ENCODE measurements at places on chromosomes 13 and 19.

DNA sequence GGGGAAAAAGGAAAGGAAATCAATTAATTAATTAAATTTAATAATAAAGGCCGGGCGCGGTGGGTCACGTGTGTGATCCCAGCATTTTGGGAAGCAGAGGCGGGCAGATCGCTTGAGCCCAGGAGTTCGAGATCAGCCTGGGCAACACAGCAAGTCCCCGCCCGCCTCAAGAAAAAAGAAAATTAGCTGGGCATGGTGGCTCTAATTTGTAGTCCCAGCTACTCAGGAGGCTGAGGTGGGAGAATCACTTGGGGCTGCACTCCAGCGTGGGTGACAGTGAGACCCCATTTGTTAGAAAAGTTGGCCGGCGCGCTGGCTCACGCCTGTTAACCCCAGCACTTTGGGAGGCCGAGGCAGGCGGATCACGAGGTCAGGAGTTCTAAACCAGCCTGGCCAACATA, 733 bp upstream of the CD320 start:
- DNase-seq = no peak

- DNase-seq = no peak
Measured at GRCh38 chr13:29654843-29655547, 59.5 kb upstream of the SLC7A1 start.

GRCh38 chr13:110443622-110444225, 117.8 kb downstream of the RAB20 start:
- no peak for DNase-seq

DNA sequence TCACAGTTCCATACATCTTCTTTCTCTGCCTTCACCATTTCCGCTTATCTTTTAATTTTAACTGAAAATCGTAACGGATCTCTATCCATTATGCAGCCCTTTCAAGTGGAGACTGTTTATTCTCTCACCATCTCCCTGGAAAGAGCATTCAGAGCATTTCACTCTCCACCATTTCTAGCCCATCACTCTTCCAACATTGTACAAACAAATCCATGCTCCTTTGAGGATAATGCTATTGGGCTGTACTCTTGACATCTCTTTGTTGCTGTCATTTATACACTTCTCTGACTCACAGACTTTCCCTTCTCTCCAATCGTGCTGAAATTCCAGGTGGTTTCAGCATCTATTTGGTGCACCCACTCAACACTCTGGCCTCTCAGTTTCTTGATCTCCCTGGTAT, 71.4 kb downstream of the NAA16 start:
- DNase-seq = no peak

GRCh38 chr13:34462843-34463242, 479.2 kb upstream of the NBEA start:
- DNase-seq = no peak

GRCh38 chr13:99326012-99326411, 18.8 kb upstream of the GPR183 start:
- DNase-seq = no peak

DNA sequence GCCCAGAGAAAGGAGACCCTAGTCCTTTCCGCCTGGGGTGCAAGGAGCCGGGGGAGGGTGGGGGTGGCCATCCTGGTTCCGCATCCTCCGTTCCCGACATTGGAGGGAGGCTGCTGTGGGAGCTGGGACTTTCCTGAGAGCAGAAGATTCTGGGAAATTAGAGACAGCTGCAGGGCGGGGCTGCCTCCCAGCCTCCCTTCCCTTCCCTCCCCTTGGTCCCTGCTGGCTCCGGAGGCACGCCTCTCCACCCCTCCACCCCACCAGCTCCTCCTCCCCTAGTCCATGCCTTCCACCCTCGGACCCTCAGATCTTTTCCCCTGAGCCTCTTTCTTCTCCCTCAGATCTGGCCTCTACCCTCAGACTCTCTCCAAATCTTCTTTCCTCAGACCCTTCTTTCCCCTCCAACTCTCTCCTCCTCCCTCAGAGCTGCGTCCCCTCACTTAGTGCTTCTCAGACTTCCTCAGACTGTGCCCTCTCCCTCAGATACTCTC, 3.1 kb upstream of the BCL3 start:
- DNase-seq = no peak

DNA sequence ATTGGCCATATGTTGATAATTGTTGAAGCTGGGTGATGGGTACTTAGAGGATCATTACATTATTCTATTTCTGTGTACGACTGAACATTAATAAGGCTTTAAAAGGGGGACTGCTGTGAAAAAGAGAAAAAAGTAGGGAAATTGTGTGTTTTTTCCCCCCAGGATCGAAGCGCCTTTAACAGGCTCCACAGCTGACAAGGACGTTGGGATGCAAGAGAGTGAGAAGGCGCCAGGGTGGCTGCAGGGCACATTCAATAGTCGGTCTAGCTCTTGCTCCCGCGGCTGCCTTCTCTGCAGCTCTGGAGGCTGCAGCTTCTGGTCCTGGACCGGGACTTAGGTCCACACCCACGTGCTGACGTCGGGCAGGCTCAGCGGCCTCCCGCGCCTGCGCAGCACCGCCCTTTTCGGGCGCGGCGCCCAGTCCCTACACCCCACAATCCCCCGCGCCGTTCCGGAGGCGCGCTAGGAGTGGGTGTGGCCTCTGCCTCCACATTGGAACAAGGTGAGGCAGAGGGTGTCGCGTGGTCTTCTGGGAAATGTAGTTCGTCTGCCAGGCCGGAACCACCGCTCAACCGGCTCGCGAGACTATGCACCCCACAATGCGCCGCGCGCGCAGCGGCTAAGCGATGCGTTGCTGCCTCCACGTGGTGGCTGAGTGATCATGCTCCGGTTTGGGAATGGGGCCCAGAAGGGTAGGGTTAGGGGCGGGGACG, 4.9 kb upstream of the LRFN3 start:
- DNase-seq = peak; percentile 99

DNA sequence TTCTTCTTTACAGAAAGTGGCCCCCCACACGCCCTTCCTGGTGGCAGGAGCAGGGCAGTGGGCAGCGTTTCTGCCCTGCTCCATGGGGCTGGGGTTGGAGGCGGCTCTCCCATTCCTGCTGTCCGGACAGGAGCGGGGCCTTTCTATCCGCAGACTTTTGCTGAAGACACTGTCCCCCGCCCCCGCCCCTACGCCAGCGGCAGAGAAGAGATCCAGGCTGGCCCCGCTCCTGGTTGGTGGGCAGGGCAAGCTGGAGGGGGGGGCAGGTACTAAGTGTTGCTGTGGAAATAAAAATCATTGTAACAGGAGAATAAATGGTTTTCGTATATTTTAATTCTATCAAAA, 81.7 kb downstream of the ZNF429 start:
- no peak for DNase-seq

- DNase-seq = no peak
Measured at GRCh38 chr13:106205871-106206270, 329.6 kb downstream of the EFNB2 start.

GRCh38 chr19:34364830-34365462, at the start of gene GPI:
Gene GPI (plus strand): TSS chr19:34365196. CDS start chr19:34365267, 71 bp downstream.
- peak; percentile 49 for DNase-seq

DNA sequence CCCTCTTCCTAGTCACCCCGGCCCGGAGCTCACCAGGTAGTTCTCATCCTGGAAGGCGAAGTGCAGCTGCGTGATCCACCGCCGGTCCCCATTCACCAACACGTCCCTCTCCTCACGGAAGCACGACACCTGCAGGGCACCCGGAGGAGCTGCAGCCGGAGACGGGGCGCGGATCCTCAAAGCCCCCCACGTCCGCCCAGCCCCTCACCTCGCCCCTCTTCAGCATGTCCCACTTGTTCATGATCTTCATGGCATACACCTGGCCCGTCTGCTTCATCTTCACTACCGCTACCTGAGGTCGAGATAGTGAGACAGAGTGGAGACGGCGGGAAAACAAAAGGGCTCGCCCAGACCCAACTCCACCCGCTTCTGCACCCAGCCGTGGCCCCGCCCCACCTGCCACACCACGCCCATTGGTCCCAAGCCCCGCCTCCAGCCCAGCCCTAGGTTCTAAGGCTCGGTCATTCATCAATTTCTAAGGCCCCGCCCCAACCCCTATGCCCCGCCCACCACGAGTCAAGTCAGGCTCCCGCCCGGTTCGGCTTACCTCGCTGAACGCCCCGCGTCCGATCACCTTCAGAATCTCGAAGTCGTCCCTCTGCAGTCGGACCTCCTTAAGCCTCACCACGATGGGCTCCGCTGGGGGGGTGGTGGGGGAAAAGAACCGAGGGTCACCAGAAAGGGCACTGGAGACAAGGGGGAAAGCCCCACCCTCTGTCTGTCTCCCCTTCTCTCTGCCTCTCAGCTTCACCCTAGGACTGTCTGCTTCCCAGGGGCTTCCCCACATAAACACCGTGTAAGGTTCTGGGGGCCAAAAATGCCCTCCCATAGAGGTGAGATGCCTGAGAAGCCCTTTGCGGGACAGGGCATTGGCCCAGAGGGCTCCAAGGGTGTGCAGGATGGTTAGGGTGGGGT, 2.8 kb downstream of the DMPK start:
- peak; percentile 59 for DNase-seq

DNA sequence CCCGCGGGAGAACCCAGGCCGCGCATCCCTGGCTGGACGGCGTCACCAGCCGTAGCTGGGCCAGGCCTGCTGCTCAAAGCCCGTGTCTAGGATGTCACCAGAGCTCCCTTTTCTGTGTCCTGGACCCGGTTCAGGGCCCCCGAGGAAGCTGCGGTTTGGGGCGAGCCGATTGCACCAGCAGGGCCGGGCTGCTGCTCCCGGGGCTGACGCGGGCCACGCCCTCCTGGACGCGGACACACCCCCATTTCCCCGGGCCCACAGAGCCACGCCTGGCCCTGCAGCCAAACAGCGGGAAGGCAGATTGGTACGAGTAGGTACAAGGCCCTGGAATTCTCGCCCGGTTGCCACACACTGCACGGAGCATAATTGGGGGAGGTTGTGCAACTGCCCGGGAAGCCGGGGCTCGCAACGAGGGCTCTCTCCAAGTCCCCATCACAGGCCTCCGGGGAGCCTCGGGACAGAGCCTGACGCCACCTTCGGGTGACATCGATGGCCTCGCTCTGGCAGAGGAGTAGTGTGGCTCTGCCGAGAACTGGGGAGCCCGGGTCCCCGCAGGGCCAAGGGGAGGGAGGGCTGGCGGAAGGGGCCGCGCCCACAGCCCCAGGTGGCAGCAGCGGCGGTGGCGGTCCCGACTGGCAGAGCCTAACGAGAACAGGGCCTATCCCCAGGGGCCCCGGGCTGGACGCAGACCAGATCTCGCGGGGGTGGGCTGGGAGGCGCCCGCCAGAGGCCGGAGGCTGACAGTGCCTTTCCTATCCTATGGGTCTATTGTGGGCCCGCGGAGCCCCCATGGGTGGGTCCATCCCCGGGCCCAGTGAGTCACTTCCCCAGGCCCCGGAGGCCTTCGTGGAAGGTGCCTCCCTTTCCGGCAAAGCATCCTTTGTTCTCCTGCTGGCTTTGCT, 23.5 kb downstream of the KCTD15 start:
- no peak for DNase-seq

GRCh38 chr13:49418206-49418605, 25.7 kb downstream of the CAB39L start:
- no peak for DNase-seq

DNA sequence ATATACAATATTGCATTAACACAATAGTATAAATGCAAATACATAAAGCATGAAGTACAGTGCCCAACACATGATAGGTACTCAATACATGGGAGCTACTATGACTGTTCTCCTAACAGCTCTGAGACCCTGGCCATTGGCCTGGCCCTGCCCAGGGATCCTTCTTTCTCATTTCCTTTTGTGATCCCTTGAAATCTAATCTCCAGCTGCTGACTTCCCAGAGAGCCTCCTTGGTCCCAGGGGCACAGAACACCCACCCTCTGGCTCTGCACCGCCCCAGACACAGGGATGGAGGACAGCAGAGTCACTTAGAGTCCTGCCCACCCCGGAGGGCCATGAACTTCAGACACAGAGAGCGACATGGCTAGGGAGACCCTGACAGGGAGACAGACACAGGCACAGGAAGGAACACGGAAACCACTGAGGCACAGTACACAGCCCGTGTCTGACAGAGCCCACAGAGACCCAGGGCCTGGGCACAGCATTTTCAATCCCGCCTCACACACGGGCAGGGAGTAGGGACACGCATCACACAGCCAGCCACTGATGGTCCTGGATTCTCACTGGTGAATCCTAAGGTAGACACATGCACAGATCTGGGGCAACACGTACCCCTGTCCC, 4.2 kb upstream of the SYCN start:
- DNase-seq = no peak

GRCh38 chr13:63972328-63972727, 2556.7 kb upstream of the PCDH20 start:
- no peak for DNase-seq

DNA sequence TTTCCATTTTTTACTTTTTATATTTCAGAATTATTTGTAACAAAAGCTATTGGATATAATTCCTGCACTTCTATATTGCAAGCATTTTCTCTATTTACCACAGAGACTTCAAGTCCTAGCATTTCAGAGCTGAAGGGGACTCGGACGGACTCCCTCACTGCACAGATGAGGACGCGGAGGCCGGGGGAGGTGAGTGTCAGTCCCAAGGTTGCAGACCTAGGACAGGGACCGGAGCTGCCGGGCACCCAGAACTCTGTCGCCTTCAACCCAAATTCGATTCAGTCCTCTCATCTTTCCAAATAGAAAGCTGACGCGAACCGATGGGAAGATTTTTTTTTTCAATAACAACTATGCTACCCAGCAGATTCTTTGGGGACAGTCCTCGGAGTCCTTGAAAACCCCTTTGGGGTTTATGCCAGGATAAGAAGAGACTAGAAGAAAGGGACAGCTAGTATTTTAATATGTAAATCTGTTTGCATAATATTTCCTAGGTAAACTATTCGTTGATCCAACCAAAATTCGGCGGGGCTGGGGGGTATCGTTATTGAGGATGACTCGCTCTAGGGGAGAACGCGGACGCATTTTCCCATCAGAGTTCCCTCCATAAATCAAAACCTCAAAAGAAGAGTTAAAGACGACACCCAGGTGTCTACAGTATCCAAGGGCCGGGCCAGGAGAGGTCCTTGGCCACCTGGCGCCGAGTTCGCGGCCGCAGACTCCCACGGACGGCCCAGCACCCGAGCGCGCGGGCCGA, 803 bp downstream of the FLT3 start:
- no peak for DNase-seq

DNA sequence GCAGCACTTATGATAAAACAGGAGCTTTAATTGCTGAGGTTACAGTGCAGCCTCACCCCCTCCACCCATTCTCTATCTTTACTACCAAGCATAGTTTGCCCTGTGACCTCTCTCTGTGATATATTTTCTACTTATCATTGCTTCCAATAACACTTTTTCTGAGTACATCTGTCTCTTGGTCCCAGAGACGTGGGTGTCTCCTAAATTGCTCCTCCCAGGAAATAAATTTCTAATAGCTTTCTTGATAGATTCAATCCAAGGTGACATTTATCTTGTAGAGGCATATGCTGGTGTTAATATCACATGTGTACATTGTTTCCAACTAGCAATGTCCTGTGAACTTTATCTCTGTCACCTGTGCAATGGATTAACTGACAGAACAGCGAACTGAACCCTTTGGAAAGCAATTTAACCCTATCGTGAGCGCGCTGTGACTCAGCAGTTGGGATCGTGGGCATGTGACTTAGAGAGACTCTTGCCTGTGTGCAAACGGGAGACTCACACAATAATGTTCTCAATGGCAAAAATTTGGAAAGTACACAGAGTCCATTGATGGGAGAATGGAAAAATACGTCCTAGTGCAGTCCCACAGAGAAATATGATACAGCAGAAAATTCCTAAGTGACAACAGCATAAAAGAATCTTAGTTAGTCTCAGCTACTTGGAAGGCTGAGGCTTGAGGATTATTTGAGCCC, 7.0 kb upstream of the MAP2K2 start:
- DNase-seq = no peak
